ENCODE measurements at places on chromosomes 2 and 18. TPM values are rescaled to one million over a fixed set of nuclear protein-coding genes. Genes with fewer than 3 reads are reported as not detected.

- H3K27ac ChIP-seq: no peak overlapping the region
- H3K4me3 ChIP-seq: no peak overlapping the region
- no peaks in the 10 kb centered on the region for H3K4me1 ChIP-seq
- no peaks in the 10 kb centered on the region for H3K36me3 ChIP-seq
- DNase-seq: no peak
Observed at GRCh38 chr2:35447215-35447614, 908.4 kb upstream of the CRIM1 start.

Gene SP140
- 19.3 TPM for polyA plus RNA-seq

Gene TLX2
- not detected for polyA plus RNA-seq

DNA sequence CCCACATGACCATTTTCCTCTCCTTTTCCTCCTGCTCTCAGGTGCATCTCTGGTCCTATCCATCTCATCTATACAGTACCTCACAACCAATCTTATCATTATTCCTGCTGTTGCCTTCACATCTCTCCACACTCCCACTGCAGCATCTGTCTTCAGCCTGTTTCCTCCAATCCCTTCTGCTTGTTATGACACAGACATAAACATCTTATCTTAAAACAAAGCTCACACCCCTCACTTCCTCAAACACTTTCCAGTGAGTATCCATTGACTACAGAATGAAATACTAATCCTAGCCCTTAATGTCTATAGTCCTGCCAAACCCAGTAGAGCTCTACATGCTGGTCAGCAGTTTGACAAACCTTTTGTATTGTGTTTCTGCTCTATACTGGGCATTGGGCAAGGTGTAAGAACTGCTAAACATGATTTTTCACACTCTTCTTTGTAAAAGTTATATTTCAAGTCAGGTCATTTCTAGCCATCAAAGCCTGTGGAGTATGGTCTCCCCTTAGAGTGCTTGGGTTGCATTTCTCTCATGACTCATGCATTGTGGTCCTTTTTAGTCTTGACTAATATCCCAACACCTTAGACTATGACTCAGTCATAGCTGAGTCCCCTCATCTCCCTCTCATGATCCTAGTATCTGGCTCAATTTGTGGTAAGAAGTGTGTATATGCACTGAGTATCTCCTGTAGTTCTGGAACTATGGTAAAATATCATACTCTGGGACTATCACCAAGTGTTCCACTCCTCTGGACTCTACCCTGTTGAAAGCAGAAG, 187.0 kb downstream of the CYRIA start:
- H3K4me3 ChIP-seq: no peak overlapping the region
- H3K27me3 ChIP-seq: peaks cover 3% of the 10 kb centered on the region
- no peak overlapping the region for H3K27ac ChIP-seq
- H3K36me3 ChIP-seq: no peaks in the 10 kb centered on the region
- DNase-seq: no peak
- H3K4me1 ChIP-seq: no peaks in the 10 kb centered on the region

GRCh38 chr2:80288576-80288975, 16.0 kb downstream of the LRRTM1 start:
- no peaks in the 10 kb centered on the region for H3K36me3 ChIP-seq
- no peak for DNase-seq
- no peaks in the 10 kb centered on the region for H3K27me3 ChIP-seq
- no peak overlapping the region for H3K4me3 ChIP-seq
- H3K4me1 ChIP-seq: no peaks in the 10 kb centered on the region

DNA sequence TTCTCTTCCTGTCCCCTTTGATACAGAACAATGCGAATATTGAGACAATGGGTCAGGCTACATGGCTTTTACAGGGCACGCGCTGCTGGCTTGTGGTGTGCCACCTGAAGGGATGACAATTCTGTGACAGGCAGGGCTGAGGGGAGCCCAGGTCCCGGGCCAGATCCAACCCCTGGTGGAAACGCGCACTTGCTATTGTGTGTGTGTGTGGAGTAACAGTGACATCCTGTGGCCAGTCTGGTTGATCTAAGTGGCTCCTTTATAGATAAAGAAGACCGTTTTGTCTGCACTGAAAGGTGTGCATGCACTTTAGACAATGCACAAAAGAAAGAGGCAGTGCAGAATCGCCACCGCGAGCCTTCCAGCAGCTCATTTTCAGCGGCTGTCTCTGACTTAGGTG, 273.6 kb downstream of the HRH4 start:
- no peaks in the 10 kb centered on the region for H3K36me3 ChIP-seq
- H3K27ac ChIP-seq: no peak overlapping the region
- peaks cover 3% of the 10 kb centered on the region for H3K27me3 ChIP-seq
- no peaks in the 10 kb centered on the region for H3K4me1 ChIP-seq

- no peak overlapping the region for H3K27ac ChIP-seq
- H3K27me3 ChIP-seq: peaks cover 7% of the 10 kb centered on the region
- DNase-seq: no peak
- H3K36me3 ChIP-seq: peaks cover 23% of the 10 kb centered on the region
- peaks cover 41% of the 10 kb centered on the region for H3K4me1 ChIP-seq
Observed at GRCh38 chr18:50277942-50278341, 3.4 kb downstream of the MBD1 start.

Gene TGIF1
- 31.7 TPM for polyA plus RNA-seq

- no peak overlapping the region for H3K27ac ChIP-seq
- peaks cover 7% of the 10 kb centered on the region for H3K27me3 ChIP-seq
- H3K36me3 ChIP-seq: no peaks in the 10 kb centered on the region
- peaks cover 5% of the 10 kb centered on the region for H3K4me1 ChIP-seq
- H3K4me3 ChIP-seq: no peak overlapping the region
- DNase-seq: no peak
Observed at GRCh38 chr2:69701100-69701945, 40.6 kb upstream of the ANXA4 start.

GRCh38 chr2:8059255-8059654, 622.6 kb upstream of the ID2 start:
- H3K27me3 ChIP-seq: no peaks in the 10 kb centered on the region
- H3K36me3 ChIP-seq: peaks cover 33% of the 10 kb centered on the region
- H3K4me3 ChIP-seq: no peak overlapping the region

Gene LTBP1
- polyA plus RNA-seq: 0.58 TPM

GRCh38 chr2:25077789-25078169, 35.9 kb downstream of the EFR3B start:
- no peaks in the 10 kb centered on the region for H3K36me3 ChIP-seq
- DNase-seq: no peak
- no peaks in the 10 kb centered on the region for H3K4me1 ChIP-seq

GRCh38 chr2:166593403-166593802, 99.4 kb upstream of the SCN7A start:
- no peak for DNase-seq
- H3K27me3 ChIP-seq: no peaks in the 10 kb centered on the region
- no peak overlapping the region for H3K4me3 ChIP-seq
- no peak overlapping the region for H3K27ac ChIP-seq

Measured in immature natural killer cell (primary cell).